ENCODE measurements at places on chromosomes 1 and 21.

- no peak for DNase-seq
These were observed 123.7 kb downstream of the DAB1 start for GRCh38 chr1:57300186-57300585.

- DNase-seq: no peak
These were observed 54.0 kb upstream of the POU2F1 start for GRCh38 chr1:167166690-167167075.

DNA sequence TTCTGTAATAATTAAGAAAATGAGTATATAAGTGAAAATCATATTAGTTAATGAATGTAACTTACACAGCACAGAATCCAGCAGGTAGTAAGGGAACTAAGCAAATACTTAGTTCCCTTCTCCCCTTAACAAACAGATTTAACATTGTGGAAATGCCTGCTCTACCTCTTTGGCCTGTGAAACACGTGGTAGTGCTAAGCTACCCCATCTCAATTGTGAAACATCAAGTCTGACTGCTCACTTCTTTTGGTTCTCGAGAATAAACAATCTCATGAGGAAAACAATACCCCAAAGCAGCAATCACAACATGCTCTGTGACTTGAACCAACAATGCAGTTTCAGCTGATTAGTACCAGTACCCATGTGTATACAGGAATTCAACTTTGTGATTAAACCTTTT, 4.7 kb downstream of the MYSM1 start:
- DNase-seq: no peak

DNA sequence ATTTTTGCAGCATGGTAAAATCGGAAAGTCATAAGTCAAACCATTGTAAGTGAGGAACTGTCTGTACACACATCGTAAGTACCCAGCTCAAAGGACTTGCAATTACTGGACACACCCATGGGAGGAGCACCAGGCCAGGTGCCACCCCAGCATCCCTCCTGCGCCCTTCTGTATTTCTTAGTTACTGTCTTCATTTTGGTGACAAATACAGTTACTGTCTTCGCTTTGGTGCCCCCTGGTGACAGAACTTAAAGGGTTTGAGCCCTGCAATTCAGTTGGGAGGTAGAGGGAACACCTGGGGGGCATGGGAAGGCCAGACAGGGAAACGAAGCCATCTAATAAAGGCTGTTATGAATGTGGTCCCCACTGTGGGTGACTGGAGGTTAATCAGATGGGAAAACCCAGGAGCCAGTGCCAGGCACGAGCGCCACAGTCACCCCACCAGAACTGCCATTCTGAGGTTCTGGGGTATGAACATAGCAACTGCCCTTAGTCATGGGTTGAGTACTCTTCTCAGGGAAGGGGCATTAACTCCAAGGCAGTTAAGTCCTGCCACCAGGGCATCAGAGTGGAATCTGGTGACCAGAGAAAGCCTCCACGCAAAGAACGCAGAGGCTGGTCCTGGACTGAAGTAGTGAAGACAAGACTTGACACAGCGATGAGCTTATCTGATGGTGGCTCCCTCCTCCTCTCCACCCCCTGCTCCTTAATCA, 612.9 kb downstream of the PTPRU start:
- peak; percentile 32 for DNase-seq

GRCh38 chr1:163426505-163427251, 104.9 kb downstream of the NUF2 start:
- no peak for DNase-seq

DNA sequence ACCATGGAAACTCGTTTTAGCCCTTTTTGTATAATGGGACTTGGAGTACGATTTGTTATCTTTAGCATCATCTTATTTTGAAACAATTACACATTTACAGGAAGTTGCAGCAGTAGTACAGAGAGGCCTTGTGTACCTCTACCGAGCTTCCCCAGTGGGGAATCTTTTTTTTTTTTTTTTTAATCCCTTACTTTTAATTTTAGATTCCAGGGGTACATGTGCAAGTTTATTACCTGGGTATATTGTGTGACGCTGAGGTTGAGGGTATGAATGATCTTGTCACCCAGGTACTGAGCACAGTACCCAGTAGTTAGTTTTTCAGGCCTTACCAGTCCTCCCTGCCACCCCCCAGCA, 45.9 kb downstream of the HHAT start:
- no peak for DNase-seq

Data from cardiac fibroblast (primary cell).